ENCODE measurements at places on chromosomes 2 and 18.

DNA sequence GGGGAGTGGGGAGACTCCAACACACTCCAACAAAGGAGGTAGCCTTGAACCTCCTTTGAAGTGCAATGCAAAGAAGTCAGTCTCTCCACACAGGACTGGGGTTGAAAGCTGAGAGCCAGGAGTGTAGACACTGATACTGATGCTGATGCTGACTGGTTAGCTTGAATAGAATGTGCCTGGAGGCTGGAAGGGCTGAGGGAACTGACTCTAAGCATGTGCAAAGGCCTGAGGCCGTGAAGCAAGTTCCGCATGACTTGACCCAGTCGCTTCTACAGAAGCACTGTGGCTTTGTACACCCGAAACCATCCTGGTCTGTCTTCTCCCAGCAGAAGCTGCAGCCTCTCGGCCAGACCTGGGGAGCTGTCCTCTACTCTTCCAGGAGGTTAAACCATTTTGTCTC lies 10.4 kb downstream of the FOXI3 start:
- DNase-seq = no peak

DNA sequence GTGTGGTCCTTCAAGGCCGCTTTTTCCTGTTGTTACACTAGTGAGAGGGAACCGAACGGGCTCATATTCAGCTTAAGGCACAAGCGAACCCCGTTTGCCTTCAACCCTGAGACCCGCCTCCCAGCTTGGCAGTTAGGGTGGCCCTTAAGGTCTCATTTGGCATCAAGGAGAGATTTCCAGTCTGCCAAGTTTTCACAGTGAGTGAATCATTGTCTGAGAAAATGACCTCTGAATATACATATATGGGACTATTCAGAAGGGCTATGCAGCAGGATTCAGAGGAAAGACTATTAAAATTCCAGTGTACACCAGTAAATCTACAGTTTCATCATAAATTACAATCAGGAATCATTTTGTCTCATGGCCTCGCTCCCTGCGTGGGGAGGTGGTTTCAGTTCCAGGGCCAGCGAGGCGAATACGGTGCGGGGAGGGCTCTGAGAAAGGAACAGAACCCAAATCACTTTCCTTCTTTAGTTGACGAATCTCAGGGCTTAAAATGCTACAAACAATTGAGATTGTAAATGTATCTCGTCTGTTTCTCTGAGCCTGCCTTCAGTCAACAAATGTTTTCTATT lies 231.4 kb downstream of the FAM210A start:
- no peak for DNase-seq

DNA sequence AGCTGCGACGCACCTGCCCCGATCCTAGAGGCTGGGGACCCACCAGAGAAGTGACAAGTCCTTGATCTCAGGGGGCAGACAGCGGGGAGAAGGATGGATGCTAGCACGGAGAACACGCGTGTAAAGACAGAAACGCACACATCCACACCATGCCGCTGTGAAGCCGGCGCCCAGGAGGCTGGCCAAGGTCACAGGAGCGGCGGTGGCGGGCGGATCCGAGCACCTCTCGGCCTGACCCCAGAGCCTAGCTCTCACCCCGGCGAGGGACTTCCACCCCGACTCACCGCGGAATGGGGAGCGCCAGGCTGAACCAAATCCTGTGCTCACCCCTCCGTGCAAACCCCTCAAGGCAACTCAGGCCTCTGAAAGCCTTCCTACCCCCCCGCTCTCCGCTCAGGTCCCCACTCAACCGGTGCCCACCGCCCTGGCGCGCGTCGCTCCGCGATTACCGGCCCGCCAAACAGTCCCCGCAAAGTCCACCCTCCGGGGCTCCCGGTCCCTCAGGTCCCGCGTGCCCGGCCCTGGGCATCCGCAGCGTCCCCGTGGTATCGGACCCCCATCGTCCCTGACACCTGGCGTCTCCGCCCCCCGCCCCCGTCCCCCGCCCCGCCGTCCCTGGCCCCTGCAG lies 460 bp upstream of the LRRFIP1 start:
- DNase-seq = no peak

GRCh38 chr2:9033385-9034168 lies 30.1 kb upstream of the MBOAT2 start:
- DNase-seq = no peak

GRCh38 chr2:20916604-20917286 lies 93.8 kb upstream of the LDAH start:
- no peak for DNase-seq

DNA sequence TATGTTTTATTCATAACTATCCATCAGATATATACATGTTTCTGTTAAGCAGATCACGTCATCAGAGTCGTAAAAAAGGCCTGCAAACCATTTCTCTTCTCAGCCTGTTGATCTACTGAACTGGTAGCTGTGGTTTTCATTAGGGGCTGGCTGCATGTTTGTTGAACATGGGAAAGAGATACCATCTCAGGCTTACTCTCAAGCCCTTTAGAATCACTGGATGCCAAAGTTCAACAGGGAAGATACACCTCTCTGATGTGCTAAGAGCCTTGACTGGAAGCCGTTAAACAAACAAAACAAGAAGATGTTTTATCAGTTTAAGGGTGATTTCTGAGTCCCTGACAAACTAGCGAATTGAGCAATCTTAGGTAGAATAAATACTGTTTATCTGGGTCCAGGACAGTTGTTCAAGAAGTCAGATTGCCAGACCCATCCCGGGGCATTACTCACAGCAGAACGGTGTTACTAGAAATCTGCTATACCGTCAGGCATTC lies 94.5 kb upstream of the LMAN1 start:
- no peak for DNase-seq

DNA sequence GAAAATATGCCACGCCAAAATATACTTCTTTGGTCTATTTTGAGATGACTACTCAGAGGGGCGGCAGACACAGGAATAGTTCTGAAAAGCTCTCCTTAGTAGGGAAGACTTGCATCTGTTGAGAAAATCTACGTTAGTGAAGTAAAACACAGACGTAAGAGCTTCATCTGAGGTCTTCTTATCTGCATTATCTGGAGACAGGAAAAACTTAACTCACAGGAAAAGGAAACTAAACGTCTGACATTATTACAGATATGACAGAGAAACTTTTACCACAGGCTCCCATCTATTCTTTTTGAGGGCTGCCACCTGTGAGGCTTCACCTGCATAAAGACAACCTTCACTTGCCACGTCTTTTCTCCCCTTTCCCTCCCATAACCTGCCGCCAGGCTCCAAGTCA lies 1295.7 kb downstream of the LRP1B start:
- DNase-seq = no peak

DNA sequence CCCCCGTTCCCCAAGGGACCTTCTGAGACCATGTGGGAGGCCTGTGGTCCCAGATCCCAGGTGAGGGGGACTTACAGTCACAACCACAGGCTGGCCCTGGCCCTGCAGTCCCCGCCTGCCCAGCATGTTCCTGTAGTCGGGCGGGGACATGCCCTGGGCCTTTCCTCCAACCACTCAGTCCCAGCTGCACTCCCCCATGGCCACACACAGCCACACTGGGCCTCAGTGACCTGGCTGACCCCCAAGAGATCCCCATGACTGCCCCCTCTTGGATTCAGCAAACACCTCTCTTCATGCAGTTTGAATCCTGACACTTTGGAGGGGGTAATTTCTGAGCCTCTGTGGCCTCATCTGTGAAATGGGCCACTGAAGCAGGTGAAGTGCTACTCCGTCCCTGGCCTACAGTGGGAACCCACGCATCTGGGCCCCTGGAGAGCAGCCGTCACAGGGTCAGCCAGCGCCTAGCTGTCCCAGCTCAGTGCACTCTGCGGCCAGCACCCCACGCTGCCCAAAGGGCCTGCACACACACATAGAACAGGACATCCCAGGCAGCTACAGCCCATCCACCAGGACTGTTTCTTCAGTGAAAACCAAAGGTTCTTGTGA lies 12.7 kb upstream of the ARHGEF4 start:
- no peak for DNase-seq

GRCh38 chr18:49456794-49457193 lies 3.7 kb downstream of the DYM start:
- no peak for DNase-seq

DNA sequence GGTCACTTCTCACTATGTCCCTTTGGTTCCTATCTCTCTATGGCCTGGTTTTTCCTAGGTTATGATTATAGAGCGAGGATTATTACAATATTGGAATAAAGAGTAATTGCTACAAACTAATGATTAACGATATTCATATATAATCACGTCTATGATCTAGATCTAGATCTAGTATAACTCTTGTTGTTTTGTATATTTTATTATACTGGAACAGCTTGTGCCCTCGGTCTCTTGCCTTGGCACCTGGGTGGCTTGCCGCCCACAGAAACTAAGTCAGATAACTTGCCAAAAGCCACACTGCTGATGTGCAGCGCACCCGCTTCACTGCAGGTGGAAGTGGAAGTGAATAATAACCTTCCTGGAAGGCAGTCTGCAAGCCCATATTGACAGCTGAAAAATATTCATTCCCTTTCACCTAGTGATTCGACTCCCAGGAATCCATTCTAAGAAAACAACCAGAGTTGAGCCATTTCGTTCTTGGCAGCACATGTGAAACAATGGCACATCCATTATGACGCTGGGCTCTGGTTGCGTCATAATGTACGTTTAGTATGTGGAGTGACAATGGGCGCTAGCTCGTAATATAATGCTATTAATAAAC lies 725 bp upstream of the ANKRD53 start:
- no peak for DNase-seq

DNA sequence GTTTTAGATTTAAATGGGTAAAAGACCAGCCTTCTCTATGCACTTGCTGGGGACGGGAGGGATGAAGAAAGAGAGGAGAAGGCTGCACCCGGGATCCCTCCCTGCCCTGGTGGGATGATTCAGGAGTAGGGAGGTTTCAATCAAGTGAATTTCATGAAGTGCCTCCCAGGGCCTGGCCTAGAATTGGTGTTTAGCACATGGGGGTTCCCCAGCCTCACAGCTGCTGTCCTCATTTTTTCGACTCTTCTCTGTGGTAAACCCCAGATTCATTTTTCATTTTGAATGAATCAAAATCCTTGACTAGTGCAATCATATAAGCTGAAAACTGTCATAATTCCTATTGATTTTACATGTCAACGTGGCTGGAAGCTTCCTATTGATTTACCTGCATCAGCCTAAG lies 81.1 kb downstream of the LPIN1 start:
- no peak for DNase-seq

DNA sequence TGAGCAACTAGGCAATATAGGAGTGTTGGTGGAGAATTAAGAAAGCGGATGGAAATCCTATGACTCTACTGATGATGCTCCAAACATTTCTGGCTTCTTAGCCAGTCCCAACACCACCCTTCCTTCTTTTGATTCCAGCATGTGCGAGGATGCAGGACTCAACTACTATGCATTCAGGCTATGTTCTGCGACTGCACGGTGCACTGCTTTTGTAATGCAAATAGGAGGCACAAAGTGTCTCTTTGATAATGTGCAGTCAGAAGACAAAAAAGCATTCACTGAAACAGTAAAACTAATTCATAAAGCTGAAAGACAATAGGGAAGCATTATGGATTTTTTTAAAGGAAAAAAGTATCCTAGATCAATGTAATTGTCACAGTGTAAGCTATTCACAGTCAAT lies 106.7 kb downstream of the MEIS1 start:
- no peak for DNase-seq

DNA sequence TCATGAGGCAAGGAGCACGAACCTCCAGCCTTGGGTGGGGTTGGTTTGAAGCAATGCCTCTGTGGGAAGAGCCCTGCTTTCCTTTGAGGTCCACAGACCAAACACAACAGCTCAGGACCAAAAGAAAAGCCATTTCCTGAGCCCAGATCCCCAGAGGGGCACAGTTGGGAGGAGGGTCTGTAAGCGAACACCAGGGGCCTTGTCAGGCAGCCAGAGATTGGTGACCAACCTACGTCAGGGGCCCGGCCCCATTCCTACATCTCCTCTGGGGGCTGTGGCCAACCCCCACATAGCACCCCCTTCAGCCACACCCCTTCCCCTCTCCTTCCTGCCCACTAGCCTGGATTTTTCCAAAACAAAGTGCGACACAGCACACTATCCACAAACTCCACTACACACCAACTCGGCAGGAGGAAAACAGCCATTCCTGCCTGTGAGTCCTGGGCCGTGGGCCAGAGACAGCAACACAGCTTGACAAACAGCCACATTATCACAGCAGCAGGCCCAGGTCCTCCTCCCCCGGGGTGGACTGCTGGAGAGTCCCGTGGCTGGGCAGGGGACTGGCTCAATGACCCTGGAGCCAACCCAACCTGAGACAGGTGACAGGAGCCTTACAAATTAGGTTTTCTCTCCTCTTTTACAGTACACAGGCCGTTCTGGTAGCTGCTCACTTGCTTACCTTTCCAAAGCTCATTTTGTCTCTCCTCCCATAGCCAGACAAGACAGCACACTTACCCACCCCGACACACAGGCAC lies 98.8 kb downstream of the TNS1 start:
- DNase-seq = no peak

GRCh38 chr18:23196119-23197007 lies 61.1 kb downstream of the CABLES1 start:
- DNase-seq = no peak

DNA sequence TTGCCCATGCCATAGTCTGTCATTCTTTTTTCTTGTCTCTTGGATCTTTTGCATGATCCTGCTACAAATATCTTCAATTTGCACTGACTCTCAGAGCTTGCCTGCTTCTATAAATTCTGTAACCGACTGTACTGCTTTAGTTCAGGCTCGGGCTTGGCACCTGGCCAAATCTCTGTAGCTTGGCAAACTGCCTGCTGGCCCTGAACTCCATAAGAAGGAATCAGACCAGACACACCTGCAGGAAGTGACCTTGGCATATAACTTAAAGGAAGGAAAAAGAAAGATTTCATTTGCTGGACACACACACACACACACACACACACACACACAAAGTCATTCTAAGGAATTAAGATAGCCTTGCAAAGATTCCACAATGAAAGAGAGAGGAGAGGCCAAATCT lies 291.2 kb upstream of the DDX18 start:
- no peak for DNase-seq

DNA sequence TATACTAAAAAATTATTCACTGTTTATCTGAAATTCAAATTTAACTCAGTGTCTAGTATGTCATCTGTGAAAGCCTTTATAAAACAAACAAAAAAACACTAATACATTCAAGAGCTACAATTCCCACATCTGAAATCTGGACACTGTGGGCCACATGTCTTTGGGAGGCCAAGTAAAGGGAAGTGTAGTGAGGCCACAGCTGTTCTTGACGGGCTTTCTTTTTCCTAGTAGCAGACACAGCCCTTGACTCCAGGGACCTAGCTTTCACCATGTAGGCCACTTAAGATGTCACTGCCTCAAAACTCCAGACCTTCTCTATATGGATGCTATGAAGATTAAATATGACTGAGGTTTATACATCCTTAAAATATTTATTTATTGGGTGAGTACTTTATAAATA lies 91.1 kb downstream of the RBMS1 start:
- no peak for DNase-seq

Data from stimulated activated CD8-positive, alpha-beta memory T cell treated with anti-CD3 and anti-CD28 coated beads, Interleukin-15, amount 100 ng/mL, for 4 hours (primary cell).